Large intestine (tissue), 12 donors: ENCODE measurements at places on chromosomes 12 and 14.

DNA sequence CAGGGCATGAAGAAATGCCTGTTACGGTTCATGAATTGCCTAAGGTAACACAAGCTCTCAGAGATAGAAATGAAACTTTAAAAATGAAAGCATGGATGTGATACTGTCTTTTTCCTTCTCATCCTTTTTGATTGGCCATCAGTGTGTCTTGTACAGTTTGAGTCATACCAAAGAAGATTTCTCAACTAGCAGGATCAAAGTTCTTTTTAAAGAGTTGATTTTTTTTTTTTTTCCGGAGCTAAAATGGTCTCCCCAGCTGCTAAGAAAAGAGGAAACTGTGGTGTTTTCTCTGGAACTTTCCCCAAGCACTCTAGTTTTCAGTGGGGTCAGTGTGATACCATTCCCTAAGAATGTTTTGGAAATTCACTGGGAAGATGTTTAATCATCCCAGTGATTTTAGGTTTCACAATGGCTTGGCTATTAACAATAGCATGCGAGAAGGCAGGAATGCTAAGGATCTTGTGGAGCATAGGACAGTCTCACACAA, 105.0 kb downstream of the ETNK1 start:
- peak; percentile 32 for DNase-seq

DNA sequence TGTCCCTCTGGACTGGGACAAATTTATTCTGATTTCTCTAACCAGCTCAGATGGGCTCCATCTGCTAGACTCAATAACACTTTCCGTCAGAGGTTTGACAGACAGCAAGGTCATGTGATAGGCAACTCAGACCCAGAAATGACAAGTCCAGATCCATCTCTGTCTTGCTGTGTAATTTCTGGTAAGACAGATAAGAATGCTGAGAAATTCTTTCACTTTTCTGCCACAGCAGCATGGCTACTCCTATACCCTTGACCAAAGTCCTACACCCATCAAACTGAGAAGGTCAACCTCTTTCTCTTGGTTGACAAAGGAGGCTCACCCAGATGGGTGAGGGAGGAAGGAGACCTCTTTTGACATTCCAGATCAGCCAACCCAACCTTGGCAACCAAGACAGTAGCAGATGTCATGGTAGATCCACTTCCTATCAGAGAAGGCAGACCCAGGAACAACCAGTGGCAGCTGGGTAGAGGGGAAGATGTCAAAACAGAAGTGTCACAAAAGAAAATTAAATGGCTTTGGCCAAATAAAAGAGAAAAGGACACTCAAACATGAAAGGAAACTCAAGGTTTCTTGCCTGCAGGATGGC, 36.9 kb upstream of the PRKAB1 start:
- no peak for DNase-seq

GRCh38 chr12:106840243-106840642, 65.8 kb downstream of the RIC8B start:
- DNase-seq: no peak

- DNase-seq: no peak
Measured at GRCh38 chr14:61561104-61561503, 134.2 kb upstream of the HIF1A start.

DNA sequence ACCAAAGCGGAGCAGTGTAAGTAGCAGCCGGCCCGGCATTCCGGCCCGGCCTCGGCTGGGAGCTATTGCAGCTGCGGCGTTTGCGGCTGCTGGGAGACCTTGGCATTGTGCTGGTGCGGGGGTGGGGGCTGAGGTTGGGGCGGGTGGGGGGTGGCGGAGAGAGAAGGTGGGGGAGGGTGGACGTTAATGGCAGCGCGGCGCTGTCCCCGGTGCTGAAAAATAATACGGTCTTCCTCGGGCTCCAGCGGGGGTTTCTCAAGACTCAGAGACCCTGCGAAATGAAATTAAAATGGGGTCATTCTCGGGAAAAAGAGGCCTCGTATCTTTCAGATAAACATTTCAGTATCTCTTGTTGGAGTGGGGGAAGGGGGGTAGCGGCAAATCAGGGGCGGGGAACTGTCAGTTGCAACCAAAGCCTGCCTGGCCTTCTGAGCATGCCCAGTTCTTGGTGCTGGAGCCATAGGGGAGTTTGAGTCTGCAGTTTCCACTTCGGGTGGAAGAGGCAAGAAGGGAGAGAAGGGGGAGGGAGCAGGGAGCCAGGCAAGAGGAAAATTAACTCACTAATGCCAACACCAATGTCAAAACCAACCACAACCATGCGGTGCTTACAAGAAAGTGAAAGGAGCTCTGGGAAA, 414 bp downstream of the UNC79 start:
- peak; percentile 15 for DNase-seq

- no peak for DNase-seq
Measured at GRCh38 chr12:96347130-96347699, 53.0 kb downstream of the CDK17 start.

GRCh38 chr12:26551385-26551784, 281.6 kb downstream of the ITPR2 start:
- DNase-seq: no peak

- DNase-seq: no peak
Measured at GRCh38 chr14:88029500-88029899, 24.6 kb downstream of the GPR65 start.

GRCh38 chr14:56137453-56137807, 19.2 kb downstream of the PELI2 start:
- no peak for DNase-seq

- DNase-seq: no peak
Measured at GRCh38 chr14:69841656-69842055, 37.6 kb upstream of the SMOC1 start.

- DNase-seq: no peak
Measured at GRCh38 chr12:5592310-5592709, 160.4 kb downstream of the NTF3 start.

DNA sequence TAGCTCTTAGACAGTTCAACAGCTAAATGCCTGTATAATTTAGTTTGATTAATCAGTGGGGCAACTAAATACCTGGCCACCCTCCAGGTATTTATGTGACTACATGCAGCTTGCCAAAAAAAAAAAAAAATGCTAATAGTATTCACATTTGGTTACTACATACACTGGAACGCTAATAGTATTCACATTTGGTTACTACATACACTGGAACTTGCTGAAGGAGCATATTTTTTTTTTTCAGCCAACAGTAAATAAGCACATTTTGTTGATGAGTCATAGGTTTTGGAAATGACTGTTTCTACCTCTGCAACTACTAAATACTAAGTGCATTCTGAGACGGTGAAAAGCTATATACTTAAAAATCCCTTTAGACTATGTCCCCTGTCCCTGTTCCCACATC, 1172.3 kb downstream of the LRFN5 start:
- no peak for DNase-seq

DNA sequence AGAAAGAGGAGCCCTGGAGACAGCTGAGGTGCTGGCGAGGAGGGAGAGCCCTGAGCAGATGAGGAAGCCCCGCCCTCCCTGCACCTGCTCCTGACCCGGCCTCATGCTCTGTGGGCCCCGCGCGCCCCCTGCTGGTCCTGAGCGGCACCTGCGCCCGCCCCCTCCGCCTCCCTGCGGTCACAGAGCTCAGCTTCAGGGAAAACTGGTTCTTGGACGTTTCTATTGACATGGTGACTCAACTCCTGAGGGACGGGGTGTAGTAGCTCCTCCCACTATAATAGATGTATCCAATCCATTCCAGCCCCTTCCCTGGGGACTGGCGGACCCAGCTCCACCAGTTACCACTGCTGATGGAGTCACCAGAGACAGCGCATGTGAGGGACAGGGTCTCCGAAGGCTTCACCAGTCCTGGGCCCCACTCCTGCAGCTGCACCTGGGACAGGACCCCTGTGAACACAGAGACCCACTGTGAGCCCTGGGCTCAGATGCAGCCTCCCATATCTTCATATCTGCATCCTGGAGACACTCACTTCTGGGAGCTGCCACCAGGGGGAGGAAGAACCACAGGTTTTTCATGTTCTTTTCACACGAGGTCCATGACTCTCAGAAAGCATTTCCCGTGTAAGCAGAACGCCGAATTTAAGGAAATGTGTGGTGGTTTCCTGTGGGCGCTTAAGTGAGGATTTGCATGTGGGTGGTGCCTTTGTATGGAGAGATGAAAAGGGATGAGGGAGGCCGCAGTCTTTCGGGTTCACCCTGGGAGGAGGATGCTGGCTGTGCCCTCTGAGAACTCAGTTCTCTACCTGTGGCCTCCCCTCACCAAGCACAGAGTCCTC, 1346.4 kb downstream of the TMEM121 start:
- DNase-seq: peak; percentile 1

- no peak for DNase-seq
Measured at GRCh38 chr14:56379956-56380355, 199.6 kb upstream of the TMEM260 start.

DNA sequence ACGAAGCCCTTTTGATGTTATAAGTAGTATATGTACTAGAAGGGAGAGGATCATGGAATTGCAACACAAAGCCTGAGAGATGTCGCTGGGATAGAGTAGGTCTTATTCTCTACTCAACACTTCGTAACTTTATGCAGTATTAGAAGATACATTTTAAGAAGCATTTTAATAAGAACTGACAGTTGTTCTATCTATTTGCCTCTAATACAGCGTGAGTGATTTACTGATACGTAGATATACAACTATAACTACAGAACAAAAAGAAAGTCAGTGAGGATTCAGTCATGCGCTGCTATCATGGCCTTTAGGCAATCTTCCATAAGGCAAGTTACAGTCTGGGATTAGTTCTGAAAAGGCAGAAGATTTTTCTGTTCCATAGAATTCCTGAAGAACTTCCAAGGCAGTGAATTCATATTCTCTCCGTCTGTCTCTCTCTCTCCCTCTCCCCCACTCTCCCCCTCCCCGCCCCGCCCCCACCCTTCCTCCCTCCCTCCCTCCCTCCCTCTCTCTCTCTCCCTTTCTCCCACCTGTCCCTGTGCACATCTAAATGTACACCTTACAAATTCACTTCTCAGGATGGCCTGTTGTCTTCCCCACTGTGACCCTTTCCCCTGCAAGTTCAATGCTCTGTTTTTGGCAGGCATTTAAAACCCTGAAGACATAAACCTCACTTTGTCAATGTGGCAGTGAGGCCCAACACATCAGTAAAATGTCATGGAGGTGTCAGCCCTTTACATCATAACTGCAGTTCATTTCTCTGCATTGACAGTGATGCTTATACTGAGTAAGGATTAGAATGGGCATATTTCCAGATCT, 470.6 kb downstream of the EGLN3 start:
- DNase-seq: no peak

GRCh38 chr12:63220921-63221320, 69.9 kb upstream of the AVPR1A start:
- DNase-seq: no peak

DNA sequence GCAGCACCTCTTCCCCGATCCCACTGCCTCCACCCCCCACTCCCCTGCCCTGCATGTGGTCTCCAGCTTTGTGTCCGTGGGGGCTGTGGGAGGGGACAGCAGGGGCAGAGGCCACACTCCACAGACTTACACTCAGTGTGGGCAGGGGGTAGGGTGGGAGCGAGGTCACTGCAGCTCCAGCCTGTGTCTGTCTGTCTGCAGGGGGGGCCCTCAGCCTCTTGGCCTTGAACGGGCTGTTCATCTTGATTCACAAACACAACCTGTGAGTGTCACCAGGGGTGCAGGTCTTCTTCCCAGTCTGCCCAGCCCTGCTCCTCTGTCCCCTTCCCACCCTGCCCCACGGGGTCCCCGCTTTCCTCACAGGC, 6.5 kb downstream of the NOC4L start:
- DNase-seq: no peak

DNA sequence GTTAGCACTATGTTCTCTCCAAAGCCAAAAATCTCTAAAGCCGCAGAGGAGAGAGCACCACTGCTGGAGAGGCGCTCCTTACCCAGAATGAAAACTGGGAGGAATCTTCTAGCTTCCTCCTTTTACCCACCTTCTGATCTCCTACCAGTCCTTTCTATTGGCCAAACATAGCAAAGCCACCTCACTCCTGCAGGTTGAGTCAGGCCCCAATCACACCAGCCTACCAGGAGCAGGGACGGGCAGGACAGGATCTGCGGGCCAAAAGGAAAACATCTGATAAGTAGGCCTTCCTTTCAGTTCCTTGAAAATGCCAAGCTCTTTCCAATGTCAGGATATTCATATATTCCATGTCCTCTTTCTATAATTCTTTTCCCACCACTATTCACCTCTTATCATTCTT, 197.7 kb upstream of the CNOT2 start:
- DNase-seq: no peak
